ENCODE measurements at places on chromosomes 12 and 14. TPM values are rescaled to one million over a fixed set of nuclear protein-coding genes. Genes with fewer than 3 reads are reported as not detected.

- H3K4me3 ChIP-seq, result no peak overlapping the region
- no peaks in the 10 kb centered on the region for H3K27me3 ChIP-seq
- H3K4me1 ChIP-seq, result no peaks in the 10 kb centered on the region
- H3K36me3 ChIP-seq, result no peaks in the 10 kb centered on the region
These were observed 337.0 kb downstream of the FSCB start for GRCh38 chr14:44170101-44170500.

- H3K36me3 ChIP-seq, result no peaks in the 10 kb centered on the region
- H3K27me3 ChIP-seq, result peaks cover 15% of the 10 kb centered on the region
- H3K4me3 ChIP-seq, result no peak within 1 kb of the TSS
- no peaks in the 10 kb centered on the region for H3K4me1 ChIP-seq
These were observed at the start of gene SYNDIG1L for GRCh38 chr14:74426202-74426582. Gene SYNDIG1L (minus strand): TSS chr14:74426210. CDS start chr14:74409744, 16,466 bp downstream.

DNA sequence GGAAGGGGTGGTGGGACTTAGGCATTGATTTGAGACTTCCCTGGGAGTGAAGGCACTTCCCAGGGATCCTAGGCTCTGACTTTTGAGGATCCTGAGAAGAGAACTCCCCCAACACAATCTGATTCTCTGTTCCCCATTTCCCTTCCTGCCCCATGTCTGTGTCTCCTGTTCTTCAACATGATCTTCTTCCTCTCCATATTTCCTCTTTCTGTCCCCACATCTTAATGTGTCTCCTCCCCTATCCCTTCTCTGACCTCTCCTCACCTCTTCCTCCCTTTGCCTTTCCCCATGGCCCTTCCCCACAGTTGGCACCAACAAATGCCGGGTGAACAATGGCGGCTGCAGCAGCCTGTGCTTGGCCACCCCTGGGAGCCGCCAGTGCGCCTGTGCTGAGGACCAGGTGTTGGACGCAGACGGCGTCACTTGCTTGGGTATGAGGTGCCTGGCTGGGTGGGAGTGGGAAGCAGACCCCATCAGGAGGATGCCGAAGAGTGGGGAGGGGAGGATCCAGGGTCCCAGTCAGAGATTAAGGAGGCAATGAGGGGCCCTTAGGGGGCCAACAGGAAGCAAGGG, 15.2 kb upstream of the LRP1-AS start:
- no peak overlapping the region for H3K4me3 ChIP-seq
- peaks cover 69% of the 10 kb centered on the region for H3K36me3 ChIP-seq
- H3K27ac ChIP-seq, result no peak overlapping the region
- peaks cover 7% of the 10 kb centered on the region for H3K4me1 ChIP-seq

GRCh38 chr12:116164250-116165035, 113.0 kb downstream of the MED13L start:
- no peak overlapping the region for H3K4me3 ChIP-seq
- no peaks in the 10 kb centered on the region for H3K36me3 ChIP-seq
- DNase-seq, result peak; percentile 31
- H3K27me3 ChIP-seq, result no peaks in the 10 kb centered on the region

Gene NEUROD4
- total RNA-seq, result not detected

DNA sequence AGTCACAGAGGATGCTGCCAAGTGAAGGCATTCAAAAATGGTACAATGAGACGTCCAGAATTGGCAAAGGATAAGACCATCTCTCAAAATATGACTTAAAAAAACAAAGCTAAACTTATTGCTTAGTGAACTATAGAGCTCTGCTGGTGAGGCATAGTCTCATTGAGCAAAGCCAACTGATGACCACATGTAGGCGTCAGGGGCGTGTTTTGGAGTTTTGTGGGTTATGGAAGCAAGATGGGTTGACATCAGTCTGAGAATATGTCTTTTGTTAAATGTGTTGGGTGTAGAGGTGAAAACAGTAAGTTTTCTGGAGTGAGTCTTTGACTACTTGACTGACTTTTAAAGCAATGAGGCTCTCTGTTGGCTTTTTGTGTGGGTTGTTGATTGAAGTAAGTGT, 47.2 kb downstream of the ATL1 start:
- H3K4me3 ChIP-seq, result no peak overlapping the region
- H3K27ac ChIP-seq, result no peak overlapping the region
- no peak for DNase-seq
- no peaks in the 10 kb centered on the region for H3K4me1 ChIP-seq
- H3K36me3 ChIP-seq, result no peaks in the 10 kb centered on the region

DNA sequence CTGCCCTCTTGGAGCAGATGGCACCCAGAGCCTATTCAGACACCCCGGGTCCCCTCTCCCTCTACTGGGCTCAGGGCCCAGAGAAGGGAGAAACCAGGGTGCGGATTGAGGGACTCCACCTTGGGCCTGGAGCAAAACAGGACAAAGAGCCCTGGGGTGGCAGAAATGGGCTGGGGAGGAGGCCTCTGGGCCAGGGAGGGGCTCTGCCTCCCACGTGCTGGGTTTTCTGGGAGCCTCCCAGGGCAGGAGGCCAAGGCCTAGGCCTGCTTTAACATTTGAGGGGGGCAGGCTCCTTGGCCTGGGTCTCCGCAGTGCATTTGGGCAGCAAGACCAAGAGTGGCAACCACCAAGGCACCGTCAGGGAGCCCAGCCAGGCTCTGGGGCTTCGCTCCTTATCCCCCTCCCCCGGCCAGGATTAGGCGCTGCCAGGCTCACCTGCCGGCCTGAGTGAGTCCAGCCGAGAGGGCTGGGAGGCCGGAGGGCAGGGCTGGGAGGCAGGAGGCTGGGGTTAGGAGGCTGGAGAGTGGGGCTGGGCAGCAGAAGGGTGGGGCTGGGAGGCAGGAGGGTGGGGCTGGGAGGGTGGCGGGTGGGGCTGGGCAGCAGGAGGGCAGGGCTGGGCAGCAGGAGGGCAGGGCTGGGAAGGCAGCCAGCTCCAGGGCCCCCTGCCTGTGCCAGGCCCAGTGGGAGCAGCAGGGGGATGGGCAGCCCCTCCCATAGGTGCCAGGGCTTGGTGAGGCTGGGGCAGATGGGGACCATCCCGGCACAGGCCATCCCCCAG, 101.8 kb upstream of the EIF5 start:
- H3K27me3 ChIP-seq, result no peaks in the 10 kb centered on the region
- DNase-seq, result no peak
- no peaks in the 10 kb centered on the region for H3K4me1 ChIP-seq
- H3K36me3 ChIP-seq, result no peaks in the 10 kb centered on the region
- H3K27ac ChIP-seq, result no peak overlapping the region
- no peak overlapping the region for H3K4me3 ChIP-seq

Gene TAS2R9
- total RNA-seq, result not detected

DNA sequence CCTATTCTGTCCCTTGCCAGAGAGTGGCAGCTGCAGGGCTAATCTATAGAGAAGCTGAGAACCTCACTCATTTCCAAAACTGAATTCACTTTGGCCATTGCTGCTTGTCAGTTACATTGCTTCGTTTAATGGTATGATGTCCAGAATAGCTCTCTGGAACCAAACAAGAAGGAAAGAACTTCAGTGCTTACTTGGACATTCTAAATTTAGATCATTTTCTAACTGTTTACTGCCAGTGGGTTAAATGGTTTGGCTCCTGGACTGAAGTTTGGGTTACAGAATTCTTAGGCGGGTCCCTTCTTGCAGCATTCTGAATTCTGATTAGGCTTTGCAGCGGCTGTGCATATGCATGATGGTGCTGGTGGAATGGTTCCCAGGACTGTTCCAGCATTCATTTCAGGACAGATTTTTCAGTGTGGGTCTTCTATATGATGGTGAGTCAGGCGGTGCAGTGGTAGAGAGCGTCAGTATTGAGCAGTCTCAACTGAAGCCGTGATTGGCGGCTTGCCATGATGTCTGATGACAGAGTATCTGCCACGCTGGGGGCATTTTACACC, 148.7 kb downstream of the DYRK2 start:
- peak; percentile 93 for DNase-seq
- H3K27me3 ChIP-seq, result no peaks in the 10 kb centered on the region
- H3K4me1 ChIP-seq, result peaks cover 3% of the 10 kb centered on the region
- H3K36me3 ChIP-seq, result no peaks in the 10 kb centered on the region

DNA sequence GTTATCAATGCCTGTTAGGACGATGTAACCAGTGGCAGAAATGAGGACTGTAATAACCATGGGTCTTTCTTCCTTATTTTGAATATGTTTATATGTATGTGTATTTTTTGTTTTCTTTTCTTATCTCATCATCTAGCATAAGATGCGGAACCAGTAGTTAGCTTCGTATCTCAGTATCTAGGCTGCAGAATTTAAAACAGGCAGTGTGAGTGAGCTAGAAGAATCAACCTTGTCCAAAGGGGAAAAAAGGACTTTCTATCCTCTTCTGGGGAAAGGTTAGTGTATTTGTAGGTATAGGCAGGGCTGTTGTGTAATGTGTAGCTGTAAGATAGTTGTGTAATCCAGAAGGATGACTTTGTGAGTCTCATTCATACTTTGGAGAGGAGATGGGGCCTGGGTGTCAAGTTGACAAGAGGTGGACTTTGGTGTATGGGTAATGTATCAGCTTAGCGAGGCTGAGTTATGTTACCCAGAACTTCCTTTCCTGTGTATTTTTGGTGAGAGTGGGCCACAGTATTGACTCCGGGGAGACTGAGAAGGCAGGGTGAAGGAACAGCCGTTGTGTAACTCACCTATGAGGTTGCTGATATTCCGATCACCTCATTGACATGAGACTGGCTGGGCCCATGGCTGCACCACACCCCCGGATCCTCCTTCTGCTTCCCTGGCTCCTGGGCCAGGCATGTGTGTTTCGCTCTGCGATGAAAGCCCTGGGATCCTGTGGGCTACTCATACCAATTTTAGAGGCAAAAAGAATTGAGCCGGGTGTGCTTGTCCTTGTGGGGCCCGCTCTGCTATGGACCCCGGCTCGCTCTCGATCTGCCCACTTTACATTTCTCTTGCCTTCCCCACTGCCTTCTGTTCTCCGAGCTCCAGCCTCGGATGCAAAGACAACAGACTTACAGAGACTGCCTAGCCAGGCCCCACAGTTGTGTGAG, 24.3 kb downstream of the DLK1 start:
- no peaks in the 10 kb centered on the region for H3K4me1 ChIP-seq
- no peak for DNase-seq
- H3K27ac ChIP-seq, result no peak overlapping the region
- no peaks in the 10 kb centered on the region for H3K27me3 ChIP-seq

Gene TSHR
- total RNA-seq, result not detected

DNA sequence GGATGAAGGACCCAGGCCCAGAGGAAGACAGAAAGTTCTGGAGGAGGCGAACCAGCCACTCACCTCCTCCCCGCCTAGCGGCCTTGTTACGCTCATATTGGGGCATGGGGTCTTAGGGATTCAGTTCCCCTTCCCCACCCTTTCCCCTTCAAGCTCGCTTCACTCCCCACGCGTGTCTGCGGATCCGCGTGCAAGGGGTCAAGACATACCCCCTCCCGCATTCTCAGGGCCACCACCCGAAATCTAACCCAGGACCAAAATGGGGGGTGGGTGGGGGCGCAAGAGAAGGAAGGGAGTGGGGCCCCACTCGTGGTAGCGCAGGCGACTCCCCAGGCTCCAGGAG, 584 bp upstream of the RFX4 start:
- H3K4me1 ChIP-seq, result no peaks in the 10 kb centered on the region
- H3K27me3 ChIP-seq, result peaks cover 60% of the 10 kb centered on the region
- no peak overlapping the region for H3K27ac ChIP-seq
- DNase-seq, result no peak
- no peaks in the 10 kb centered on the region for H3K36me3 ChIP-seq
- H3K4me3 ChIP-seq, result no peak overlapping the region

DNA sequence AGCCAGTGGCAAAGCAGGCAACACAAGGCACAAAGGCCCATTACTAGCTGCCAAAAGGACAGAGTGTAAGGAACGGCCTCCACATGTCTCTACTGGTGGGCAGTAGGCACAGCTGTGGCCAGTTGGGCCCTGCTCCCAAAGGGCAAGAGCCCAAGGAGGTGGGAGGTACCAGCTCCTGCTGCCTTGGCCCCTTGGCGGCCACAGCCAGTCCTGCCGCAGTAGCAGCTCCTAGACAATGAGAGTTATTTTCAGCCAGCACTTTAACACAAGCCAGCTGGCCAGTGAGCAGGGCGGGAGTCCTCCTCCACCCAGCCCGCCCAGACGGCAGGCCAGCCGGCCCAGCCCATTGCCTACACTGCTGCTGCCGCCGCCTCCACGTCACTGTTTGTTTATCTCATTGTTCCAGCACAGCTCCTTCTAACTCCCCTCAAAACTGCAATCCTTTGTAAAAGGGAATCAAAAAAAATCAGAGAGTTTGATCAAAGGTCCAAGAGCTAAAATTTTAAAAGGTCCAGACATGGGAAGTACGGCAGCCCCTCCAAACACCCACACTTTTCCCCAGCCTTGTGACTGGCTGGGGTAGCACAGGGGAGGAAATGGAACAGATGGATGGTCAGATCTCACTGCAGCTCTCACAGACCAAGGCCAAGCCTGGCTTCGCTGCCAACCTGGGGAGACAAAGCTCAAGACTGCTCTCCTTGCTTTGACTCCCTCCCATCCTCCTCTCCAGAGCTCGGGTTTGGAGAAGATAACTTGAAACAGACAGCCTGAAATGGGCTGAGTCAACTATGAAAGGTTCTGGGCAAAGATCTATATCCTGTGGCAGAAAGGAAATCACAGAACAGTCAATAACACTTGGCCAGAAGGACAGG, 33.5 kb downstream of the FMNL3 start:
- no peaks in the 10 kb centered on the region for H3K27me3 ChIP-seq
- no peaks in the 10 kb centered on the region for H3K36me3 ChIP-seq
- peak overlapping the region; percentile 79 for H3K27ac ChIP-seq
- no peak overlapping the region for H3K4me3 ChIP-seq
- peak; percentile 97 for DNase-seq

- H3K4me1 ChIP-seq, result no peaks in the 10 kb centered on the region
- H3K4me3 ChIP-seq, result no peak overlapping the region
- DNase-seq, result peak; percentile 70
- no peaks in the 10 kb centered on the region for H3K36me3 ChIP-seq
- no peaks in the 10 kb centered on the region for H3K27me3 ChIP-seq
- no peak overlapping the region for H3K27ac ChIP-seq
These were observed 404.4 kb upstream of the MGAT4C start for GRCh38 chr12:86660488-86661147.

Gene ISM2
- total RNA-seq, result not detected
